ENCODE measurements at places on chromosomes 16 and 17.

DNA sequence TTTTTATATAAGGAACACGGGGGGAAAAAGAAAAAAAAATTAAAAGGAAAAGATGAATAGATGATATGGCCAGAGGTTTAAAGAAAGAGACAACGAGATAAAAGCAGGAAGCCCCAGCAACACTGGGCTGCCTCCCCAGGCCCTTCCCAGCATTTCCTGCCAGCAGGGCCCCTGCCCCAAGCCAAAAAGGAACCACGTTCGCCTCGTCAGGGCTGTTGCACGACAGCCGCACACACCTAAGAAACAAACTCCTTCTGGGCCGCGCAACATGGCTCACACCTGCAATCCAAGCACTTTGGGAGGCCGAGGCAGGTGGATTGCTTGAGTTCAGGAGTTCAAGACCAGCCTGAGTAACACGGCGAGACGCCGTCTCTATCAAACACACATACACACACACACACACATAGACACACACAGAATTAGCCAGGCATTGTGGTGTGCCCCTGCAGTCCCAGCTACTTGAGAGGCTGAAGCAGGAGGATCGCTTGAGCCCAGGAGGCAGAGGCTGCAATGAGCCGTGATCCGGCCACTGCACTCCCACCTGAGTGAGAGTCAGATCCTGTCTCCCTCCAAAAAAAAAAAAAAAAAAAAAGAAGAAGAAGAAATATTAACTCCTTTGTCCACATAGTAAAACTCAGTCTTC is 83.0 kb downstream of the ANKRD11 start:
- DNase-seq, result peak; percentile 31

GRCh38 chr17:35352284-35352683 is 21.1 kb downstream of the SLFN11 start:
- DNase-seq, result no peak

- DNase-seq, result no peak
Measured at GRCh38 chr17:13885953-13886889, 183.1 kb upstream of the COX10 start.

GRCh38 chr17:54256401-54256929 is 433.7 kb downstream of the KIF2B start:
- no peak for DNase-seq

- no peak for DNase-seq
Measured at GRCh38 chr17:78962345-78962983, 17.3 kb downstream of the LGALS3BP start.

GRCh38 chr16:71287911-71288310 is 1.3 kb downstream of the CMTR2 start:
- no peak for DNase-seq

DNA sequence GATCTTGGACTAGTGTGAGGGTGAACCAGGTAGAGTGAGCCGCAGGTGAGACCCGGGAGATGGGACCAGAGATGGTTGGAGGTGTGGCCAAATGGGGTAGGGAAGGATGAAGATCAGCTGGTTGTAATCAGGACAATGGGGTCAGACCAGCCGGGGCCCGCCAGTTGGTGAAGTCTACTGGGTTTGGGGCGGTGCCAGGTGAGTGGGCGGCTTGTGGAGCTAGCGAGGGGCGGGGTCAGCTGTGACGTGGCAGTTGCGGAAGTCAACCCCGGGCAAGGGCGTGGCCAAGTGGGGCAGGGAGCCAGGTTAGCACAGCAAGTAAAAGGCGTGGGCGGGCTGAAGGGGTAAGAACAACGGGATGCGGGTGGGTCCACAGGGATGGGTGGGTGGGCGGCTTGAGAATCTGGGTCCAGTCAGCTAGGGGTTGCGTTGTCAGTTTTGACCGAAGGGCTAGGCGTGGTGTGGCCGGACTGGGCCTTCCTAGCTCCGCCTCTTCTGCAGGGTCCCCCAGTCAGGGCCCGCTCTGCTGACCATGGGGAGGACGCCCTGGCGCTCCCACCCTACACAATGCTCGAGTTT is 25.5 kb upstream of the ALKBH5 start:
- peak; percentile 89 for DNase-seq

GRCh38 chr17:78959803-78960202 is 19.9 kb downstream of the LGALS3BP start:
- DNase-seq, result no peak

GRCh38 chr17:21167303-21167702 is 40.5 kb downstream of the DHRS7B start:
- no peak for DNase-seq

GRCh38 chr17:45289301-45290268 is 27.2 kb downstream of the MAP3K14 start:
- no peak for DNase-seq

DNA sequence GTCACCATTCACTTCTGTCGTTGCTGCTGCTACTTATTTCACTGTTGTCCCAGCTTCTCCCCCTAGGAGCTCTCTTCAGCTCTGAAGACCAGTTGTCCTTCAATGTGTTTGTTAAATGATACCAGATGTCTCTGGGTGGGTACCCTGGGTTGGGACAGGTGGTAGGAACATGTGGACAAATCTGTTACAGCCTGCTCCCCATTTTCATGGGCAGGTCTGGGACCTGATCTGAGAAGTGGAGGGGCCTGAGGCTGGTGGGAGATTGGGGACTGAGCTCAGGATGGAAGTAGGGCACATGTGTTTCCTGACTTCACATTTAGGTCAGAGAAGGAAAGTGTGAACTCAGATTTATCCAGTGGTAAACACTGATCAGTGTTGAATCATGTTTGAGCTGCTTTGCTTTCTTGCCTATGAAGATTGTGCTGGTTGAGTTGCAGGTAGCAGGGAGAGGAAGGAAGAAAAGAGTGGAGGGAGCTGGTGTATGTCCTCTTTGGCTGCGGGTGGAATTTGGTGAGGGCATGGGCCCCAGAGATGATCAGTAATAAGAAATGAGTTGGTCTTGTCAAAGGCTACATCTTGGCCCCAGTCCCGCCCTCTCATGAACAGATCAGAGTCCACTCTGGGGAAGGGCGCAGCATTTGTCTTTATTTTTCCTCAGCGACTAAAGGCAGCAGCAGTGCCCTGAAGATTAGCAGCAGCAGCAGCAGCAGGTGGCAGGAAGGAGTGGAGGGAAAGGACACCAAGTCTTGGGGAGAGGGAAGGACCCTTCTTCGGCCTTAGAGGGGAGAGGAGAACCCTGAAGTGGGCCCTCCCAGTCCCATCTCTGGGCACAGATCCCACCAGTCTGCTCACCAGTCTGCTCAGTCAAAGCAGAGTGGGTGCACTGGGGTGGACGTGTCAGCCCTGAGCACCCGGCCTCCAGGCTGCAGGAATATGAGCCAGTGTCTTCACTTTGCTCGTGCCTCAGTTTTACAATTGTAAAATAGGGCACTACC is 6.1 kb upstream of the EFTUD2 start:
- DNase-seq, result no peak

- no peak for DNase-seq
Measured at GRCh38 chr16:47938272-47938671, 217.5 kb downstream of the ABCC12 start.

DNA sequence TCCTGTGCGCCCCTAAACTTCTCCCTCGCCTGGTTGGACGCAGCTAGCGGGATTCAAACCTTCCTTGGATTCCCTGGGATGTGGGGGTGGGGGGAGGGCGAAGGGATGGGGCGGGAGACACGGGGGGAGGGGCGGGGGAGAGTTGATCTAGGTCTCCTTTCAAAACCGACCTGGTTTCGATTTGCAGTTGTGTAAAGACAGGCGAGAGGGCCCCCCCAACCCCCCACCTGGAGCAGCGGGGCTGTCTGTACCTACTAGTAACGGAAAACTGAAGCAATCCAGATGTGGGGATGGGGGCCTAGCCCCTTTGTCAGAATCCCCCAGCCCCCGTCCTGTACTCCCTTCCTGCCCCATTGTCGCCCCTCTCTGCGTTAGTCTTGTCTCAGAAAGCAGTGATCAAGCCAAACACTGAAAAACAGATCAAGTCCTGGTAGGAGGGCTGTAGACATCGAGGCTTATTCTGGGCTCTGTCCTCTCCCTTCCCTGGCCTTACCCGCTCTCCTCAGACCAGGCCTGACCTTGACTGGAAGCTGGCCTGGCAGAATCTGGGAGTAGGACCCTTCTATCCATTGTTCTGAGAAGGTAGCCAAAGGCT is 902 bp downstream of the DLX4 start:
- no peak for DNase-seq

GRCh38 chr17:37642681-37643080 is 565 bp downstream of the DDX52 start:
- DNase-seq, result no peak

- DNase-seq, result peak; percentile 54
Measured at GRCh38 chr17:20009052-20009301, 182 bp upstream of the SPECC1 start.

GRCh38 chr16:15983898-15984297 is 34.5 kb downstream of the ABCC1 start:
- no peak for DNase-seq

- DNase-seq, result peak; percentile 24
Measured at GRCh38 chr17:43695970-43696865, 34.5 kb upstream of the MEOX1 start.
